Activated gamma-delta T cell (primary cell): ENCODE measurements at places on chromosomes 13 and 19.

DNA sequence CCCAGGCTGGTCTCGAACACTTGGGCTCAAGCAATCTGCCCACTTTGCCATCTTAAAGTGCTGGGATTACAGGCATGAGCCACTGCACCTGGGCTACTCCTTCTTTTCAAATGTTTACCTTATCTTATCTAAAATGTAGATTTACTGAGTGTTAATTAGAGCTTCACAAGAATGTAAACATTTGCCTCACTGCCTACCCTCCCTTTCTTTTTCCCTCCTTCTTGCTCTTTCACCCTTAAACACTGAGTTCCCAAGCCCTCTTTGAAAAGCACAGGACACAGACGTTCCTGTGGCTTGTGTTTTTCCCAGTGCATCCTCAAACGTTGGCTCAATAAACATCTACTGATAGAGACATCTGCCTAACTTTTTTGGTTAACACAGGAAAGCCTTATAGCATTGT lies 32.7 kb upstream of the CYSLTR2 start:
- DNase-seq: no peak

- DNase-seq: no peak
Observed at GRCh38 chr19:41373993-41374392, 2.3 kb upstream of the TMEM91 start.

DNA sequence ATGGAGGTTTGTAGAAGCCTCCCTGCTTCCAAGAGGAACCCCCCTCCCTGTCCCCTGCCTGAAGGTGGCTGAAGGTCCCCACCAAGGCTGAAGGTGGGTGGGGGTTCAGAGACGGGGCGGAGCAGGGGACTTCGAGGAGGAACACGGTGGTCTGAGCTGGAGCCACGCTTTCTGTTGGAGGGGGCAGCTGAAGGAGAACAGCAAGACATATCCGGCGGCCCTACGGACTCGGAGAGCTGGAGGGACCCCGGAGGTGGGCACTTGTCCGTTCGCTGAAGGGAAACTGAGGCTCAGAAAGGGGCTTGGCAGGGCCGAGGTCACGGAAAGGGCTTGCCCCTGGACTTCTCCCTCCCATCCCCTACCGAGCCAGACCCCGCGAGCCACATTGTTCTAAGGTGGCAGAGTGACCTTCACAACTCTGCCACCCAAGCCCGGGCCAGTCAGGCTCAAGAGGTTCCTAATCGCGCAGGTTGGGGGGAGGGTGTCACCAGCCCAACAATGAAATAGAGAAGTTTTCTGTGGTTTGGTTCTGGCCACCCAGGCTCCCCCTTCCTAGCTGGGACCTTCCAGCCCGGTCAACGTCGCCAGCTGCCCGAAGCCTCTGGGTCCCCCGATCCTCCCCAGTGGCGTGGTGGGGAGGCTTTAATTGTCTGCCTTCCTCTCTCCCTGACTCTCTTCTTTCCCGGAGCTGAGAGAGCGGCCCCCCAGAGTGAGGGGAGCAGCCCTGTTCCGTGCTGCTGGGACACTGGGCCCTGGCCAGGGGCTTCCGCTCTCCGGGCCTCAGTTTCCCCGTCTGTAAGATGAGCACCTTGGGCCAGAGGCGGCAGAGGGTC lies 15.5 kb upstream of the KCNN1 start:
- no peak for DNase-seq

DNA sequence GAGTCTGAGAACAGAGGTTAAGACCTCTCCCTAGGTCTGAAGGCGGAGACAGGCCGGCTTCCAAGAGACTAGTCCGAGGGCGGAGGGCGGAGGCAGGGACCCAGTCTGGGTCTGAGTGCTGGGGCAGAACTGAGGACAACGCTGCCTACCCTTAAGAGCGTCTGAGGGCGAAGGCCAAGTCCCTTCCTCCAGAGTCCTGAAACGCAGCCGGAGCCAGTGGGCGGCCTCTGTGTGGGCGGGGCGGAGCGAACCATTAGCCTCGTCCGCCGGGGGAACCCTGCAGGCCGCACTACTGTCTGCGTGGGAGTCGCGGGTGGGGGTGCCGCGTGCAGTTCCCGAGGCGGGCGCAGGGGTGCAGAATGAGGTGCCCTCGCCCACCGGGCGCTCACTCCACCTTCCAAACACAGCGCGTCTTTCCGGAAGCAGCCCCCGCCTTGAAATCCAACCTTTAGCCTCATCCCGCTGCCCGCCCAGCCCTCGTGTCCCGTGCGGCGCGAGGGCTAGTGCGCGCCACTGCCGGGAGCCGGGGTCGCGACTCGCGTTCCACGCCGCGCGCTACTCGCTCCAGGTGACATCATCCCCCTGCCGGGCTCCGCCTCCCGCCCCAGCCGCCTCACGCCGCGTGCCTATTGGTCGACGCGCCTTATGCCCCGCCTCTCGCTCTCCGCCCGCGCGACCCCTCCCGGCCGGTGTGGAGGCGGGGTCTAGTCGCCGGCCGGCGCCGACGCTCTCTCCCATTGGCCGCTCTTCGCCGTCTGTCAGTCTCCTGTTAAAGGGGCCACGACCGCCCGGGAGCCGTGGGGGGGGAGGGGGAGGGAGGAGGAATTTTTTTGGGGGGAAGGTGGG lies at the start of gene C19orf73:
Gene C19orf73, minus strand, starts transcription at position 579 of the 846 bp plus-strand sequence. Its CDS starts 121 bp downstream, at position 458.
- DNase-seq: peak; percentile 95

DNA sequence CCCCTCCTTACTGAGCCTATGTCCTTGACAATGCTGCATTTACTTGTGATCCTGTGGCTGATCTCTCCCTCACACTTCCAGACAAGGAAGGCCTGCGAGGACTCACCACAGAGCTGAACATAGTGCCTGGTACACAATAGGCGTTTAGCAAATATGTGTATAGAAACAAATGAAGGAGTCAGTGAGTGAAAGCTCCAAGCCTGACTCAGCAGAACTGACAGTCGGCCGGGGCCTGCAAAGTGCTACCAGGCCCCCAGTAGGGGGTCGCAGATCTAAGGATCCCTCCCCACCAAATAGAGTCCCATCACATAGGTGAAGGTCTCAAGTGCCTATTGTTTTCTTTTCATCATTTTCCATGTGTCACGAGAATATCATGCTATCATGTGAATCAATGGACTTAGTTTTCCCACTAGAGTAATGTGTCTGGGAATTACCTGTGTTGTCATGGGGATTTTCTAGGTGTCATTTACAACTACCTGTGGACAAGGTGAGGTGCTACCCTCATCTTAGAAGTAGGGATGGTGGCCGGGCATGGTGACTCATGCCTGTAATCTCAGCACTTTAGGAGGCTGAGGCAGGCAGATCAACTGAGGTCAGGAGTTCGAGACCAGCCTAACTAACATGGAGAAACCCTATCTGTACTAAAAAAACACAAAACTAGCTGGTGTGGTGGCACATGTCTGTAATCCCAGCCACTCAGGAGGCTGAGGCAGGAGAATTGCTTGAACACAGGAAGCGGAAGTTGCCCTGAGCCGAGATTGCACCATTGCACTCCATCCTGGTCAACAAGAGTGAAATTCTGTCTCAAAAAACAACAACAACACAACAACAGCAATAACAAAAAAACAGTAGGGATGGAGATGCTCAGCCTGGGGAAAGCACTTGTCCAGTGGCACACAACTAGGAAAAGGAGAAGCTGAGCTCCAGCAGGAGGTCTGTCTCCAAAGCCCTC lies 50.3 kb upstream of the CYP2A7 start:
- DNase-seq: no peak

GRCh38 chr13:33637978-33638743 lies 179.8 kb upstream of the RFC3 start:
- DNase-seq: no peak

DNA sequence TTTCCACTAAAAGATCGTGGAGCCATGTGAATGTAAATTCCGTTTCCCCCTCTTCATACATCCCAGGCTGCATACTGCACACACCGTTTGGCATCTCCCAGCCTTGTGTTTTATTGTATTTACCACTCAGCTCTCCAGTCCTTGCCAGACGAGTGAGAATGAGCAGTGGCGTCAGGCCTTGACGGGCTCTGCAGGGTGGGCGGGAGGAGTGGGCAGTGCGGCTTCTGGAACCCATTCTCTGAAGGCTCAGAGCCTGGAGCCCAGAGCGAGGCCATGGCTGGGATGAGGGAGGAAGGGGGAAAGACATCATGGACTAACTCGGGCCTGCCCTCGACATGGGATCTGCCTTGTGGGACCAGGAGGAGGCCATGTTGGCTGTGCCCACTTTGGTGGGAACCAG lies 25.1 kb downstream of the BICRA start:
- DNase-seq: no peak

DNA sequence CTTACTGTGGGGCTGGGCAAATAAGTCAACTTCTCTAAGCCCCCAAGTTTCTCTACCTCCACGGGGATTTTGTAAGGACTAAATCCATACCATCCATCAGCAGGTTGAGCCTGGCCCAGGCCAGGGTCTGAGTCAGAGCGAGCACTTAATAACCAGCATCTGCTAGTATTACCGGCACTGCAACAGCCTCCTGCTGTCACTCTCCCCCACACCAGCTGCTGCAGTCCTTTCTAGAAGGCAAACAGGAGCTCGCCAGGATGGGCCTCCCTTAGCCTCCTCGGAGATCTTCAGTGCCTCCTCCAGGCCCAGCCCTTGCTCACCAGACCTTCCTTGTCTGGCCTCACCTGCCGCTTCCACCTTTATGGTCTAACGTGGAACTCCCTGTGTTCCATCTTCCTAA lies 3.2 kb downstream of the NAPA start:
- DNase-seq: no peak

- DNase-seq: no peak
Observed at GRCh38 chr13:79392882-79393563, 13.0 kb downstream of the RBM26 start.

DNA sequence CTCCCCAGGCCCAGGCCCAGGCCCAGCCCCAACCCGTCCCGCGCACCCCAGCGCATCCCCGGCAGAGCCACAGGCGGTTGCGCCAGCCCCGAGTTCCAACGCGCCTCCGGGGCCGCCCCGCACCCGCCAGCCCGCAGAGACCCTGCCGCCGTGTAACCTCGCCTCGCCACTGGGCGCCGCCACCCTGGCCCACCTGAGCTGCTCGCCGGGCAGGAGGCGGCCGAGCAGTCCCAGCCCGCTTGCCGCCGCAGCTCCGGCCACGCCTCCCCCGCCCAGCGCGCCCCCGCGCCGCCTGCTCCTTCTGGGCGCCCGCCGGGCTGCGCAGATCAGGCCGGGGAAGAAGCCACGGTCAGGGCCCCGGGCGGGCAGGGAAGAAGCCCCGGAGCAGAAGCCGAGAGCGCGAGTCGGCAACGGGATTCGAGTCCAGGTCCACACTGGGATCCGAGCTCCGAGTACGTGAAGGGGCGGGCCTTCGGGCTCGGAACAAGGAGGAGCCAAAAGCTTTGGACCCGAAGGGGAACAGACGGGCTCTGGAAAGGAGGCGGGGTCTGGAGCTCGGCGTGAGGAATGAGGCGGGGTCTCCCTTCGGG lies at the start of gene MBOAT7:
Gene MBOAT7, minus strand, starts transcription at position 436 of the 590 bp plus-strand sequence. CDS start 1,072 bp downstream, outside the sequence.
- DNase-seq: peak; percentile 73

DNA sequence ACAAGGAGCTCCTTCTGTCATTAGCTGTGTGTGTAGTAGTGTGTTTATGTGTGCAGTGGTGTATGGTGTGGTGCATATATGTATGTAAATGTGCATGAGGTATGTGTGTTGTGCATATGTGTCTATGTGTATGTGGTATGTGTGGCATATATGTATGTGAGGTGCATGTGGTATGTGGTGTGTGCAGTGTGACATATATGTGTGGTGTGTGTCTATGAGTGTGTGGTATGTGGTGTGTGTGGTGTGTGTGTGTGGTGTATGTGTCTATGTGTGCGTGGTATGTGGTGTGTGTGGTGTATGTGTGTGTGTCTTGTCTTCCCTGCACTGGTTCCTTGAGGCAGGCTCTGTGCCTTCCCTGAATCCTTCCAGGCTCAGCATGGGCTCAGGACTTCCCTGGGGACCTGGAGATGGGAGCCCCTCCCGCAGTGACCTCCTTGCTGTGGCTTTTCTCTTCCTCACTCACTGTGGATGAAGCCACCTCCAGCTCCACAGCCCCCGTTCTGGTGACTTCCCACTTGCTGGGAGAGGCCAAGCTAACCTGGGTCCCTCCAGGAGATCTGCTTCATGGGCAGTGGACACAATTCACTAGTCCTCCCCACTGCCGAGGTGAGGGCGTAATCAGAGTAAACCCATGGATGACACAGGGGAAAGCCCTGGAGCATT lies 64.2 kb downstream of the CCDC70 start:
- DNase-seq: no peak

DNA sequence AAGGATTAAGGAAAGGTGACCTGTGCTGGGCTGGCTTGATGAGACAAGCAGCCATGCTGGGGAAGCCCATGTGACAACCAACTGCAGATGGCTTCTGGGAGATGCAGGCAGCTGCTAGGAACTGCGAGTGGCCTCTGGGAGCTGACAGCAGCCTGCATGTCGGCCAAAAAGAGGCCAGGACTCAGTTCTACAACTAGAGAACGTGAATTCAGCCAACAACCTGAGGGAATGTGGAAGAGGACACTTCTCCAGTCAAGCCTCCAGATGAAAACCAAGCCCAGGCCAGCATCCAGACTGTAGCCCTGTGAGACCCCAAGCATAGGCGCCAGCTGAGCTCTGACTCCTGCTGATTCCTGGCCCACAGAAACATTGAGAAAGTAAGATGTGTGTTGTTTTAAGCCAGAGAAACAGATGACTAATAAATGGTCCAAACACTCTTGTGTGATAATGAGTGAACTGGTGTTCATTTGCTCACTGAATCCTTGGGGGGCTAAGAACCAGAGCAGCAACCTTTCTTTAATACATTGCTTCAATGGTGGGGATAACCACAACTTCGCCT lies 45.0 kb downstream of the SLC7A1 start:
- DNase-seq: no peak

DNA sequence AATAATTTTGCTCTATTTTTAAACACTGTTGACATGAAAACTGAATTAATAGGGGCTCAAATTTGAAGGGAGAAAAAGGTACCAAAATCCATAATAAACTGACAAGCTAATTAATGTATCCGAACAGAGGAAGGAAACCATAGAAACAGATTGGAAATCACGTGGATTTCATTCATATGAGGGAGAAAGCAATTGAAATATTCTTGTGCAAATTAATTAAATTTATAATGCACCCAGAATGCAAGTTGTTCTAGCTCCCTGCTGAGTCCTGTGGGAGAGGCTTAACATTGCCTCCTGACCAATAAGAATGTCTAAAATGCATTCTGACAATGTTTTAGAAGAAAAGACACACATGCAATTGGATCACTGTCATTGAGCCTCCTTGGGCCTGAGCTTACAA lies 17.7 kb upstream of the SERPINE3 start:
- no peak for DNase-seq

DNA sequence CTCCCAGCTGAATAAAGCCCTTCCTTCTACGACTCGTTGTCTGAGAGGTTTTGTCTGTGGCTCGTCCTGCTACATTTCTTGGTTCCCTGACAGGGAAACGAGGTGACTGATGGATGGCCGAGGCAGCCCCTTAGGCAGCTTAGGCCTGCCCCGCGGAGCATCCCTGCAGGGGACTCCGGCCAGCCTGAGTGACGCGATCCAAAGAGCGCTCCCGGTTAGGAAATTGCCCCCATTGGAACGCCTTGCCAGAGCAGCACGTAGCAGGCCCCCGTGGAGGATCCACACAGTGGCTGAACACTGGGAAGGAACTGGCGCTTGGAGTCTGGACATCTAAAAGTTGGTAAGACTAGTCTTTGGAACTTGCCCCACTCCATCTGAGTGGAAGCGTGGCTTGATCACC lies 296.8 kb upstream of the SGCG start:
- DNase-seq: no peak
